ENCODE measurements at places on chromosomes 11 and 22. TPM values are rescaled to one million over a fixed set of nuclear protein-coding genes. Genes with fewer than 3 reads are reported as not detected.

Gene ELF5
- not detected for total RNA-seq

Gene SERHL2
- not detected for total RNA-seq

Gene OSBP2
- total RNA-seq = 8.3 TPM

Gene INS
- total RNA-seq = not detected

Gene NLRP14
- not detected for total RNA-seq

Gene POU2AF3
- 1.4 TPM for total RNA-seq

Gene SYT13
- 6.5 TPM for total RNA-seq

Gene KCNJ5
- total RNA-seq = not detected

Gene CRYBB3
- total RNA-seq = not detected
